Stimulated activated CD4-positive, alpha-beta T cell treated with anti-CD3 and anti-CD28 coated beads, Interleukin-2, amount 100 ng/mL, for 48 hours (primary cell): ENCODE measurements at places on chromosomes 2 and 18.

DNA sequence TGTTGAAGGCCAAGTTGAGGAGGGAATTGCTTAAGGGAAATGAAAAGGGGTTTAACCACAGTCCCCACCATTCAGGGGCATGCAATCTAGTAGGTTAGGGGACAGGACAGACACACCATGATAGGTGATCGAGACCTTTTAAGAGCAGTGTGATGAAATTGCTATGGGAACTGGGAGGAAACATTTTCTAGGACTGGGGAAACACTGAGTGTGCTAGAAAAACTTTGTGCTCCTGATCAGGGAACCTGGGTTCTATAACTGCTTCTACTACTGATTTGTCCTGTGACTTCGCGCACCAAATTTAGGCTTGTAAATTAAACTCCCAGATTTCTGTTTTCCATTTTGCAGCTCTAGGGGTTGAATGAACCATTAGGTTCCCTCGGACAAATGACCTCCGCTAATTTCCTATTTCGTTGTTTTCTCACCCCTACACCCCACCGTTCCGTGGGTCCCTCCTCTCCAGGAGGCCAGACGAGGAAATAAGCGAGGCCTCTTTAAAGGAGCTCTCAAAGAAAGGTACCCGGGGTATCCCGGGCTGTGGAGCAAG is 371 bp upstream of the LCLAT1 start:
- no peak for DNase-seq

- no peak for DNase-seq
Measured at GRCh38 chr2:199907008-199907714, 3.9 kb upstream of the C2orf69 start.

DNA sequence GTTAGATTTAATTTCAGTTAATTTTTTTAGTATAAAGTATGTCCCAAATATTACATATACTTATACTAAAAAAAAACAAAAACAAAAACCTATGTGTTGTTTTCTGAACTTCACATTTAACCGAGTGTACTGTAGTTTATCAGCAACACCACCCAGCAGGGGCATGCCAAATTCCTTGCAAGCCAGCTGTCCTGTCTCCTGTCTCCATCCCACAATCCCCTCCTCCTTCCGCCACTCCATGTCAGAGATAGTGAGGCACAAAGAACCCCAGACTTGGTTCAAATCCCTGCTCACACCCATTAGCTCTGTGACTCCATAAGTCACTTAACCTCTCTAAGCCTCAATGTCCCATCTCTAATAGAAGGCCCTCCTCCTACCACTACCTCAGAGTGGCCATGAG is 9.4 kb downstream of the CHST10 start:
- DNase-seq: no peak

DNA sequence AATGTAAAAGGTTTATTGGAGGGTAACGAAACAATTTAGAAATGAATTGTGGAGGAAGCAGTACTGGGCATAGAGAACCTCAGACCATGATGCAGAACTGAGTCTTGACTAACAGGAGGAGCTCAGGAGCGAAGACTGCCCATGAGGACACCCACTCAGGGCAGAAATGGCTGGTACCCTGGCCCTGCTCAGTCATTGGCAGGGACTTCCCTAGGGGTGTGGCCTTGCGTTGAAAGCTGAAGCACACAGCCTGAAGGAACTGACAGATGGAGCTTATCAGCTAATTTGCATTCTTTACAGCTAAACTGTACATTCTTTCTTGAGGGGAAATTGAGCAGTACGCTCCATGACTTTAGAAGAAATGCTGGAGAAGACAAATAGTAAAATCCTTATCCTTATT is 57.1 kb downstream of the PDK1 start:
- no peak for DNase-seq

GRCh38 chr2:163191372-163191771 is 352.8 kb upstream of the KCNH7 start:
- DNase-seq: no peak

GRCh38 chr2:121479882-121480522 is 50.7 kb upstream of the RNU4ATAC start:
- DNase-seq: no peak

GRCh38 chr2:121825003-121825950 is 69.8 kb downstream of the TSN start:
- no peak for DNase-seq

- DNase-seq: no peak
Measured at GRCh38 chr2:209763106-209763505, 8.5 kb upstream of the UNC80 start.

DNA sequence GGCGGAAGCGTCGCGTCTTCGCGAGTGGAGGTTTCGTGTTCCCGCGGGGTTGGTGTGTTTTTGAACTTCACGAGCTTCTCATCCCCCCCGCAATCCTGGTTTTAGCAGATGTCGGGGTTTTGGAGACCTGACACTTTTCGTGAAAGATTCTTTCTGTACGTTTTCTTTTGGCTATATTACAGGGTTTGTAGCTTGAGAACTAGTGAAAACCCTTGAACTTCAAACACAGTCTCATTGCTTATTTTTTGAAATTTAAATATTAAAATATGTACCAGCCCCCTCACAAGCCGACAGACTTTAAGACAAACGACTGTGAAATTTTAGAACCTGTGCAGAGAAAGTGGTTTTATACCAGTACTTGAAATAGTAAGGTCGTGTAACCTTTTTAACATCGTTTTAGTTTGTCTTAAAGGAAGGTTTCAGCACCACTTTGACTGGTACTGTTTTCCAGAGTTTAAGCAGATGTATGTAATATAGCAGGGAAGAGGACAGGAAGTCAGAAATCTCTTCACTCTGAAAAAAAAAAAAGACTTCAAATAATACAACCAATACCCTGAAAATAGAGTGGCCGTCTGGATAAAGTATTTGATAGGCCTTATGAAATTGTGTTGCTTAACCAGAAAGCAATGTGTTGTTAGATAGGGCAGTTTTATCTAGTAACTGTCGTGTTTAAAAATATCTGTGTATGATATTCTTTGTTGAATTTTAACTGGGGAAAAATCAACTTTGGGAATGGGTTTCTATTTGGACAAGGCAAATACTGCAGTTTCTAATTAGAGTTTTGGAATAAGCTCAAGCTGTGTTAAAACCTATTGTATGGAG is 1.4 kb downstream of the SPATS2L start:
- no peak for DNase-seq

- no peak for DNase-seq
Measured at GRCh38 chr2:220562375-220563140, 935.1 kb downstream of the SLC4A3 start.

- DNase-seq: no peak
Measured at GRCh38 chr2:159613651-159614285, 2.6 kb downstream of the BAZ2B start.

- no peak for DNase-seq
Measured at GRCh38 chr2:168224346-168224745, 23.0 kb downstream of the STK39 start.

DNA sequence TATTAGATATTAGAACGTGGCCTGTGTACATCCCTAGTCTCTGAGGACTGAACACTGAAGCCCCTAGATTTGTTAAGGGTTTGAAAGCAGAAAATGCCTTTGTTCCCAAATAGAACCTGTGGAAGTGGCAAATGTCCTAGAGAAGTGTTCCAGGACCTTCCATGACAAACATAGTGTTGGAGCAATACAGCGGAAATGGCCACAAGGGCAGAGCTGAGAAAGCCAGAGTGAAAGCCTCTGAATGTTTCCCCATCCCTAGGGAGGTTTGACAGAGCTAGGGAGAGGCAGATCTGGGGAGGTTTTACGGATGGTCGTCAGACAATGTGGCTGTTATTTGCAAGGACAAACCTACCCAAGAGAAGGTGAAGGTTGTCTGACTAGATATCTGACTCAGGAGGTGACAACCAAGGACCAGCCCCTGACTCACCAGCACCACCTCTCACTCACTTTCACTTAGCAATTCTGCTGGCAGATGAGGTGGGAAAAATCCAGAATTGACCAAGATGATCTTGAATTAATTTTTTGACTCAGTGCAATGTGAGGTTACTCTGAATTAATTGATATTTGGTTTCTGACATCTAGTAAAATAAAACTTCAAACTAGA is 24.1 kb downstream of the RBM43 start:
- DNase-seq: no peak

- no peak for DNase-seq
Measured at GRCh38 chr18:79372991-79373390, 22.7 kb upstream of the NFATC1 start.

DNA sequence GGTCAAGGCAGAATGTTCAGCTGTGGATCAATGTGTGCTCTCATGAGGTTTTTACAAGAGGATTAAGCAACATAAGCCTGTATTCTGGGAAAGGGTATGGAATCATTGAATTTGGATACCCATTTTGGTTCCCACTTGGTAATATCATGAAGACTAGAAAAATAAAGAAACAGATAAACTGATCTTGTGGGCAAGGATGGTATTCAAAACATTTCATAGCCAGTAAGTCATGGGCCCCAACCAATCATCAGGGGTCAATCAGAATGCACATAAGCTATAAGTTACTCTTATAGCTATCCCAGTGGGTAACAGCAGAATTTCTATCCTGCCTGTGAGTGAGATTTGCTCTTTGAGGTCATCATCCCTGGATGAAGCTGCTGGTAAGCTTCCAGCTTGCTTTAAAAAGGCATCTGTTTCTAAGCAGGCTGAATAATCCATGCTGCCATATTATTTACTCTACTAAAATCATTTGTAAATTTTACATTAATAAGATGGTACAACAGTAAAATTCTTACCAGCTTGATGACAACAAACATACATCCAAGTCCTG is 291.2 kb downstream of the RAD51AP2 start:
- DNase-seq: no peak

GRCh38 chr2:72089537-72089936 is 58.1 kb downstream of the CYP26B1 start:
- no peak for DNase-seq

DNA sequence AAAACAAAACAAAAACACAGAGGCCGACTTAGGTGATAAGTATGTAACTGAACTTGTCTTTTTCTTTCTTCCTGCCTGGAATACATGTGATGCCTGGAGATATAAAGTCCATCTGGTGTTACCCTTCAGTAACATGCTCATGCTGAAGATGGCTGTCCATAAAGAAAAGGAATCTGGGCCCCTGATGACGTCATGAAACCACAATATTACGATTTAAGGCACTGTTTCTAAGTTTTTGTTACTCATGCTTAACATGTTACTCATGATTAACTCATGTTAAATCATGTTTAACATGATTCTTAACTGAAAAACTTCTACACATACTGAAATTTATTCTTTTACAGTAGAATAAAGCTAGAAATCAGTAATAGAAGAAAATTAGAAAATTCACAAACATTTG is 49.0 kb downstream of the STRADB start:
- DNase-seq: no peak

DNA sequence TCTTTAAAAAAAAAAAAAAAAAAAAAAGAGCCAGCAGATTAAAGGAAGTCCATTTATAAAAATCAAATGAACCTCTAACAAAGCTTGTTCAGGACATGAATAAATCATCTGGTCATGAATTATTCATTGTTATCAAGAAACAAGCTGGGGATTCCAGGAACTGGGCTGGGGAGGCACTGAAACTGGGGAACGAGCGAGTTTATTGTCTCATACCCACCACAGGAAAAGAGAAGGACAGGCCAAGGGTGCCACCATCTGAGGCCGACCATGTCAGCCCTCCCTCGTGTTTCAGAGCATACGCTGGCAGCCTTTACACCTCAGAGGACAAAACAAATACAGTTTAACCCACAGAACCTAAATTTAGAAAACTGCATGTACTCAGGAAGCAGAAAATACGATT is 164.2 kb downstream of the VWC2L start:
- no peak for DNase-seq

DNA sequence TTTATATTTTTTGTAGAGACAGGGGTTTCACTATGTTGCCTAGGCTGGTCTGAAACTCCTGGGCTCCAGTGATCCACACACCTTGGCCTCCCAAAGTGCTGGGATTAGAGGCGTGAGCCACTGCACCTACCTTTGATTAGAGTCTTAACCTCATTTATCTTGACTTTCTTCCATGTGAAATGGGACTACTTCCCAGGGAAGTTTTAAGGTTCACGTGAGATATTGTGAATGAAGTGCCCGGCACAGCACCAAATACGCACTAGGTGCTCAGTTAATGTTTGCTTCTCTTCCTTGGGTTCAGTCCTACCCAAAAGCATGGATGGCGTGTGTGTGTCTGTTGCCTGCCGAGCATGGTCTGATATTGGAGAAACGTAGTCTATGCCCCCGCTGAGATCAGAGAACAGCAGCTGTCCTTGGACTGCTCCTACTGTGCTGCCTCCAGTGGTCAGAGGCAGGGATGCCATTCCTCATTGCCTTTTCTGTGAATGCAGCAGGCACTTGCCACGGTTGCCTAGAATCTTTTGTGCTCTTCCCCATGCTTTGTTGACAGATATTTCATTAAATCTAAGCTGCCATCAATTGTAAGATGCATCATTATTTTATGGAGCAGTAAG is 12.3 kb upstream of the TFCP2L1 start:
- no peak for DNase-seq

DNA sequence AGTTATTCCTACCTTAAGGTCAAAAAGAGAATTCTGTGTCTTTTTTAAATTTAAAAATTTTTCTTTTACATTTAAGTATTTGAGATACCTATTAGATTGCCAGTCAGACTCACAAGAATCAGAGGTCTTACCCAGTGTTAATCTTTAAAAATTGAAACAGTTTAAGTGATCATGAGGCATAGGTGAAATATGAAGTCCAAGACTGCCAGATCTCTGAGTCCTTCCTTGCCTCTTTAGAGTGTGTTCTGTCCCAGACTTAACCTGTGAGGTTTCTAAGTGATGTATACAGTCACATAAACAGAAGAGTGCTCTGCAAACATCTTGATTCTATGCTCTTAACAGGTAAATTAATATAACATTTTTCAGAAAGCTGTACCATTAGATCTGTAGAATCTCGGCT is 40.6 kb downstream of the ACTR3 start:
- no peak for DNase-seq

DNA sequence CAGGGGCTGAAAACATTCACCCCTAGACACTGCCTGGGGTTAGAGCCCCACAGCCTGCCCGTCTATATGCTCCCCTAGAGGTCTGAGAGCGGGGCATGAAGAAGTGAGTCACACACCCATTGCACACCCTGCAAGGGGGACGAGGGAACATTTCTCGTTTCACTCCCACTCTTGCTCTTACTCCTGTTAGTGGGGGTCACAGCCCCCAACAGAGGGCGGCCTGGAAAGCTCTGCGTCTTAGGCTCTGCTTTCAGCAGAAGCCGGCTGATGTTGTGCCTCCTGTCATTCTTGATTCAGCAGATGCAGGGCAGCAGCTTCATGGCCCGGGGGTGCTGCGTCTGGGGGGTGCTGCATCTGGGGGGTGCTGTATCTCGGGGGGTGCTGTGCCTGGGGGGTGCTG is 141.3 kb downstream of the ASB1 start:
- no peak for DNase-seq

DNA sequence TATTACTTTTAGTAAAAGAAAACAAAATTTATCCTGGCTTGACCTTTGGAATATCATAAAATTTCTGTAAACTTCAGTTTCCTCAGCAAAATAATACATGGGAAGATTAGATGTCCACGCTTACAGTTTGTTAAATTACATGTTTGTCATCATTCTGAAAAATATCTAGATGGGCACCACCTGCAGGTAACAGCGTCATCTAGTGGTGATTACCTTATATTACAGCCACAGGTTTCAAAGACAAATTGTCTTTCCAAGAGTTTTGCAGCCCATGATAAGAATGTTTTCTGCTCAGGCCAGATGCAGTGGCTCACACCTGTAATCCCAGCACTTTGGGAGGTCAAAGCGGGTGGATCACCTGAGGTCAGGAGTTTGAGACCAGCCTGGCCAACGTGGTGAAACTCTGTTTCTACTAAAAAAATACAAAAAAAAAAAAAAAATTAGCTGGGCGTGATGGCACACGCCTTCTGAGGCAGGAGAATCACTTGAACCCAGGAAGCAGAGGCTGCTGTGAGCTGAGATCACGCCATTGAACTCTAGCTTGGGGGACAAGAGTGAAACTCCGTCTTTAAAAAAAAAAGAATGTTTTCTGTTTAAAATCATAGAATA is 96.3 kb upstream of the RASGRP3 start:
- DNase-seq: no peak
